ENCODE measurements at places on chromosomes 6 and 20.

- DNase-seq, result no peak
Observed at GRCh38 chr6:39898625-39899024, 35.6 kb downstream of the MOCS1 start.

DNA sequence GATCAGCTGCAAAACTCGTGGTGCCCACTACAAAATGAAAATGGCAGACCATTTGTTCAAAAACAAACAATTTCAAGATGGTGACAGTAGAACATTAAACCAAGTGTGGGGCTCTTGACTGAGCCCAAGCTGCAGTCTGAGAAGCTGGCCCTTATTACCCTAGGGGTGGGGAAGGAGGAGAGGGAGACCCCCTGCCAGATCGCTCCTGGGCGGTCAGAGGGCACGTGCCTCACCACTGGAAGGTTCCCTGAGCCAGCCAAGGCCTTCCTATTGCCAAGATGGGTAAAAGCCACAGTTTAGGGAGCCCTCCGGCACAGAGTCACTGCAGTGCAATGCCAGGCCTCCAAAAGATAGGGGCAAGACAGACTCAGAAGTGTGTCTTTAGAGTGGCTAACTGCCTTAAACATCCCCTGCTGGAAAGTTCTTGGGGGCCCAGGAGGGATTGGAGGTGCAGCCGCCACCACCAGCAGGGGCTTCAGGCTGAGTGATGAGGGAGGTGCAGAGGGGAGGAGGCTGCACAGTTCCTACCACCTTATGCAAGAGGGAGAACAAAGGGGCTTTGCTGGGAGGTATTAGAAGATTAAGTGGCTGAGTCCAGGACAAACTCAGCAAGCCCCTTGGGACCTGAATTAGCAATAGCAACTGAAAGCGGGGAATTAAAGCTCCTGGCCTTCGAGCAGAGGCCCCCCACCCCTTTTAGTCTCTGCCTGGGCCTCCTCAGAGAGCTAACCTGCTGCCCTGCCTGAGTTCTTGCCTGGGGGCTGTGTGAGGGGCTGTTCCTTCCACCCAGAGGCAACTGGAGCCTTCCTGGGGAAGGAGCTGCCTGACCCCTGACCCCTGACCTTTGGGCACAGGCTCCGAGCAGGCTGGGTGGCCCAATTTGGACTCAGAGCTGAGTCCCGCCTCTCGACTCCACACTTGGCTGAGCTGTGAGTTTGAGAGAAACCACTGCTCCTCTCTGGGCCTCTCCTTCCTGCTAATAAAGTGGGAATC is 88.4 kb downstream of the VEGFA start:
- DNase-seq, result no peak

GRCh38 chr6:166578536-166579236 is 7.8 kb downstream of the RAMACL start:
- DNase-seq, result no peak

GRCh38 chr6:89197141-89197540 is 20.0 kb downstream of the GABRR1 start:
- DNase-seq, result no peak

GRCh38 chr6:148221196-148221979 is 121.2 kb upstream of the SASH1 start:
- no peak for DNase-seq

- no peak for DNase-seq
Observed at GRCh38 chr6:124400261-124400999, 561.8 kb upstream of the RNF217 start.

GRCh38 chr6:137571854-137572253 is 77.7 kb upstream of the OLIG3 start:
- DNase-seq, result peak; percentile 54

DNA sequence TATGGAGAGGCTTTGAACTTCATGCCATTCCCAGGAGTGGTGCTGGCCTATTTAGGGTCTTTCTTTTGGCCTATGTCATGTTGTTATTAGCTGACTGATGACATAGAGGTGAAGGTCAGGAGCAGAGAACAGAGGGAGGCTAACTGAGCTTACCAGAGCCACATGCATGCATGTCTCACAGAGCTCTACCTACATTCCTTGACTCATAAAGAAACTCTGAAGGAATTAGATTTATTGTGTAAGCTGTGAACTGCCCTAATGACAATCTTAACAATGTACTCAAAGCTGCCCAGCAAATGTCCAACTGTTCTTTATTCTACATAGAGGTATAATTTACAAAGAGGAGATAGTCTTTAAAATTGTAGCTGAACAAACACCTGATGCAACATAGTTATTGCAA is 192.7 kb upstream of the CNR1 start:
- no peak for DNase-seq

GRCh38 chr6:37029249-37029971 is 24.0 kb downstream of the FGD2 start:
- no peak for DNase-seq

GRCh38 chr6:153145591-153145990 is 14.5 kb upstream of the RGS17 start:
- no peak for DNase-seq

DNA sequence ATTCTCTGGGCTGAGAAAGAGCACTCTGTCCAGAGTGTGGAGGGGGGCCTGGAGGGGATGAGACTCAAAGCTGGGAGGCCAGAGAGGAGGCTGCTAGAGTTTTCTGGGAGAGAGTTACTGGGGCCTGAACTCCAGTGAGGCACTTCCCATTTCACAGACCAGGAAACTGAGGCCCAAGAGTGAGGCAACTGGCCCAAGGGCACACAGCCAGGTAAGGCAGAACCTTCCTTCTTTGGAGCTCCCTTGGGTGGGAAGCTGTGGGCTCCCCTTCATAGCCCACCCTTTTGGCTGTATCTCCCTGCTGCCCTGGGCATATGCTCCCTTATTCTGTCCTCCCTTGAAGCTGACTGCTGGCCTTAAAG is 34.4 kb downstream of the ANGPT4 start:
- DNase-seq, result no peak

- DNase-seq, result no peak
Observed at GRCh38 chr6:6728169-6728941, 139.8 kb downstream of the LY86 start.

DNA sequence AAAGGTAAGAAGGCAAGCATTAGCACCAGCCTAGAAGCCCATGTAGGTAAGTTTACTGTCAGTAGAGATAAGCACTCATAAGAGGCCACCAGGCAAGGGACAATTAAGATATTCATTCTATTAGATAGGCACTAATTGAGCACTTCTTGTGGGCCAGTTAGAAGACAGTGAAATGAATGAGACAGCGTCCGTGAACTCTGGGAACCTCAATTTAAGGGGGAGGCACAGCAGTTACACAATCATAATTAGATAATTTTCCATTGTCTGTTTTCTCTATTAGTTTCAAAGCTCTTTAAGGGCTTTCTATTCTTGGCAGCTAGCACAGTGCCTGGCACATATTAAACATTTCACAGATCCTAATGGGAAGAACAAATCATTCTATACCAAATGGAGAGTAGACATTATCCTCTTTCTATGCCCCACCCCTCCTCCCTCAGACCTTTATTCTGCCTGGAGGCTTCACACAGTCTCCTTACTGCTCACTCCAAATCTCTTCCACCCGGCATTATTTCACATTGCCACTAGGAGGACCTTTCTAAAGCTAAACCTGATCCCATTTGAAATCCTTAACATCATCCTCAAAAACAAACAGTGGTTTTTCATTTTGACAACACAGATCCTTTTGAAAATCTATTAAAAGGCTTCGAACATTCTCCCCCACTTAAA is 529.6 kb downstream of the ADGRB3 start:
- no peak for DNase-seq

DNA sequence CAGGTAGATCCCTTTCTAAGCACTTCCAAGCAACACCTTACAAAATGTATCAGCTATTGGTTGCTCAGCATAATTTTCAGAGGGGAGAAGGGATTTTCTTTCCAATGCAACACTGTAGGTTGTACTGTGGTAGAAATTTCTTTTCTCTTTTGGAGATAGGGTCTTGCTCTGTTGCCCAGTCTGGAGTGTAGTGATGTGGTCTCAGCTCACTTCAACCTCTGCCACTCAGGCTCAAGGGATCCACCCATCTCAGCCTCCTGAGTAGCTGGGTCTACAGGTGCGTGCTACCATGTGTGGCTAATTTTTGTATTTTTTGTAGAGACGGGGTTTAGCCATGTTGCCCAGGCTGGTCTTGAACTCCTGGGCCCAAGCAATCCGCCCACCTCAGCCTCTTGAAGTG is 16.3 kb downstream of the RAD21L1 start:
- DNase-seq, result no peak

DNA sequence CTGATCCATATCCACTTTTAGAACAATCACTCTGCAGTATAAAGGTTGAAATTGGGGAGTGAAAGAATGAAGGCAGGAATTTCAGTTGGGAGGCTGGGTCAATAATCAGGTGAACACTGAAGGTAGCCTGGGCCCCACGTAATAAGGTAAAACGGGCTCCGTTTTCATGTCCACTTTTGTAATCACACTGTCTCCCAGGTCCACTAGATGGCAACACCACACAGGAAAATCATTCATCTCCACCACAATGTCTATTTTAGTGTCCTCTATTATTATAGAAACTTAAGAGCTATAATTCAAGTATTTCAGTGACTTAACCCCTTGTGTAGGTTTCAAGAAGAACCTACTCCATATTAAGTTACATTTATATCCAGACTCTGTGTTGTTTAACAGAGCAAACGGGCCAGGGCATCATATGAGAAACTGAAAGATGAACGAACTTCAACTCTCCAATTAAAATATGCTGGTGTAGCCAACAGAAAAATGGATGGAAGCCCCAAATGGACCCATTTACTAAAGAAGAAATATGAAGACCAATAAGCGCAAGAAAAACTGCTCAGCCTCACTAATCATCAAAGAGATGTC is 45.9 kb upstream of the MC3R start:
- DNase-seq, result no peak

- DNase-seq, result no peak
Observed at GRCh38 chr6:34657037-34657306, 39.6 kb downstream of the ILRUN start.

GRCh38 chr6:90583179-90583835 is 3.6 kb downstream of the MAP3K7 start:
- no peak for DNase-seq

- DNase-seq, result no peak
Observed at GRCh38 chr6:131136021-131136786, 937 bp downstream of the AKAP7 start.

- no peak for DNase-seq
Observed at GRCh38 chr6:63509652-63510352, 62.5 kb upstream of the LOC128125822 start.

DNA sequence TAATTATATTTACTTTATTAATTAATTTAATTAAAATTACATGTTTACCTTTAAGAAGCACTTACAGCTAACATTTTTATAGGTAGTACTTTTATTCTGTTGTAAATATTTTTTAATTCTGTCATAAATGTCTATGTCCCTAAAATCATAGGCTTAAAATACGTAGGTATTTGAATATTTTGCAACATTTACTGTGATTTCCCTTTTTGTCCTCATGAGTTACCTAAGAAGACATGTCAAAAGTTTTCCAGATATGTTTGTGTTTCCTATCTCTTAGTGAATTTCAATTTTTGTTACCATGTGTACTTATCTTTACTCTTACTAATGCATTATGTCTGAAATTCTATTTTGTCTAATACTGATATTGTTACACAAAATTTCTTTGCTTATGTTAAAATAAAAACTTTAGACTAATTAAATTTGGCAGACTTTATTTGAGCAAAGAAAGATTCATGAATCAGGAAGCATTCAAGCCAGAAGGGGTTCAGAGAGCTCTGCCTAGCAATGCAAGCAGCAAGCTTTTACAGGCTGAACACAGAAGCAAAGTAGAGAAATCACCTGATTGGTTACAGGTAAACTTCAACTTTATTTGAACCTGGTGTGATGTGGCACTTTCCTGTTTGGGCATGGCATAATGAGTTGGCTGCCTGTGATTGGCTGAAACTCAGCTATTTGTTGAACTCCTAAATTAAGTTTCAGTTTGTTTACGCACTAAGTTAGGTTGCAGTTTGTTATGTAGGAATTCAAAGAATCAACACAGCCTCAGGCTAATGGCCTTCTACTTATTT is 123.2 kb upstream of the TMEM170B start:
- no peak for DNase-seq

DNA sequence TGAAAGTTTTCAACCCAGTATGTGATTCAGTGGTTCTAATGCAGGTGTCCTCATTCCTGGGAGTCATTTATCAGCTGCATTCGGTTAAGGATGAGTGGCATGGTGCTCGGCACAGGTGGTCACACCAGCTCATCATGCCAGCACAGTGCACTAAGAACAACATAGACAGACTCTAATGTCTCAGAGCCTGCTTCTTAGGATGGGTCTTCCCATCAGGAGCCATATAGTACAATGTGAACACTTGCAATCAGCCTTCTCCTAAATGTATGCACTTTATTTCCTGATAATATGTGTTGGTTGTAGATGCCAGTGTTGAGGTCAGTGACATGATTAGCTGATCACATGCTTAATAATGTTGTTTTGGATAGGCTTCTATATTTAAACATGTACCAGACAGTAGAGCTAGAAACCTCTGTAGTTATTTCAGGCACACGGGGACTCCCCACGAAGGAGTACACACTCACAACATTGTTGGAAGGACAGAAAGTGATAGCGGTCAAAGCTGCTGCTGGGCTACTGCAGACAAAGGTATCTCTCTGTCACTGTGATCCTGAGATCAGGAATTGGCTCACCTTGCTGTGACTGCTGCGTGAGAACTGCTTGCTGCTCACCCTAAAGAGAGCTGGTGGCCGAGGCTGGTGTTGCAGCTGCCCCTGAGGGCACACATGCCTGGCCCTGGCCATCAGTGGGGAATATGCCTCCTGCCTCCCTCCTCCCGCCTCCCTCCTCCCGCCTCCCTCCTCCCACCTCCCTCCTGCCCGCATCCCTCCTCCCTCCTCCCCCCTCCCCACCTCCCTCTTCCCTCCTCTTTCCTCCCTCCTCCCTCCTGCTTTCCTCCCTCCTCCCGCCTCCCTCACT is 195.4 kb downstream of the SMOC2 start:
- no peak for DNase-seq

GRCh38 chr6:81608776-81609175 is 143.7 kb downstream of the TENT5A start:
- DNase-seq, result no peak

DNA sequence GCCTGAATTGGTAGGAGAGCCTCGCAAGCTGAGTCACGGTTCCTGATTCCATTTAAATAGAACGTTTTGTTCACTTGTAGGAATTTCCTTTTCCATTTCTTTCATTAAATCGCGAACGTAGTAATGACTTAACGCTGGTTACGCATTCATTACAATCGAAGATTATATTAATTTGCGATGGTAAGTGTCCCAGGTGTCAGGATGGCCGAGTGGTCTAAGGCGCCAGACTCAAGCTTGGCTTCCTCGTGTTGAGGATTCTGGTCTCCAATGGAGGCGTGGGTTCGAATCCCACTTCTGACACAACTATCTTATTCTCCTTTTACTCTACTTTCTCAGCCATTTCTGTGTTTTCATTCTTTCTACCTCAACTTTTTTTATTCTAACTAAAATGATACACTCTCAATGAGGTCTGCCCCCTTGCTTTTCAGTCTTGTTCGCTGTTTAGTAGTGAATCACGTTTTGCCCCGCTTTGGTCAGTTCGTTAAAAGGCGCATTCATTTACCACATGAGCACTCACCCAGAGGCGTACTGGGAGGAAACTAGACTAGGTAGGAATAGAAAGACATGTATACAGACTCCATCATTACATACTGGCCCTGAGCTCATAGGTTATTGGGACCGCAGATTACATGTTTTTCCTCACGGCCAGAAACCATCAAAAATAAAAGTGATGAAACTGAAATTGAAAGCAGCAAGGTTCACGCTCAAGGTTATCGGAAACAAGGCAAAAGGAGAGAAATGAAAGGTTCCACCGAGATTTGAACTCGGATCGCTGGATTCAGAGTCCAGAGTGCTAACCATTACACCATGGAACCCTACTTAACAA is 17.3 kb upstream of the TRIM27 start:
- DNase-seq, result peak; percentile 50
